ENCODE measurements at places on chromosomes 12 and 14.

DNA sequence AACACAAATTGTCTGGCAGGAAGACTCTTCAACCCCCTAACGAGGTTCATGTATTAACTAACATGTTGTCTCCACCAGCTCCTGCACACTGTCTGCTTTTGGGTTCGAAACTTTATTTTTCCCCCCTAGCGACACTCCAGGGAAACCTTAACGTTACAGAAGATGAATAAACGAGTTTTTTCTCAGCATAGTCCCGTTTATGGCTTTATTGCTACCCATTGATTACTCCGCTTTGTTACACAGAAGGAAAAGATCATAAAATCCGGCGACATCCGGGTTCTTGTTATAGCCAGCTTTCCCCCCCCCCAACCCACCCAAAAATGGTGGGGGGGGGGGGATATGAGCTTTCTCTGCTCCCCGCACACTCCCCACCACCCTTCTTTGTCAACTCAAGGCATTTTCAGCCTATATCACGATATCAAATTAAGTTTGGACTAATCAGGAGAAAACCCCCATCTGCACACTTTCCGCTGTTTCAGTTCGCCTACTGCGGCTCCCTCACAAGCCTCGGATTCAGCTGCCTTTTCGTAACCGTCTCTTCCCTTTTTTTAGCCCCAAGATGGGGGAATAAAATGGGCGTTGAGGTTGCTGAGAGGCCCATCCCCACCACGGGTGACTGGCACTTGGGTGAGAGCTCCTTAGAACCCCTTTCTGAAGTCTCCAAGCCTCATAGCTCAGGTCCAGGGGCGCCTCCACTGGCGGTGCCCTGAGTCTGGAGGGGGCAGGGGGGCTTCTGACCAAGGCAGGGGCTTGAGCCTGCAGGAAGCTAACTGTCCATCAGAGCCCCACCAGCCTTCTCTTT is 1.4 kb upstream of the HOXC6 start:
- no peak for DNase-seq

GRCh38 chr14:65415613-65416012 is 3.1 kb downstream of the FUT8 start:
- no peak for DNase-seq

DNA sequence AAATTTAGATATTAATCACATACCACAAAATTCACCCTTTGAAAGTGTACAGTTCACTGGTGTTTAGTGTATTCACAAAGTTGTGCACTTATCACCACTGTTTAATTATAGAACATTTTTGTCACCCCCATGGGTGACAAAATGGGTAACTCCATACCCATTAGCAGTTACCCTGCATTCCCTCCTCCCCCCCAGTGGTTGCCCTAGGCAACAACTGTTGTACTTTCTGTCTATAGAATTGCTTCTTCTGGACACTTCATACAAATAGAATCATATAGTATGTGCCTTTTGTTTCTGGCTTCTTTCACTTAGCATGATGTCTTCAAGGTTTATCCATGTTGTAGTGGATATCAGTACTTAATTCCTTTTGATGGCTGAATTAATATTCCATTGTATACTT is 52.7 kb downstream of the FBXO34 start:
- DNase-seq: no peak

- DNase-seq: no peak
Measured at GRCh38 chr12:88600272-88600671, 20.0 kb upstream of the KITLG start.

- DNase-seq: peak; percentile 84
Measured at GRCh38 chr14:49861699-49862088, 9.1 kb upstream of the NEMF start.

DNA sequence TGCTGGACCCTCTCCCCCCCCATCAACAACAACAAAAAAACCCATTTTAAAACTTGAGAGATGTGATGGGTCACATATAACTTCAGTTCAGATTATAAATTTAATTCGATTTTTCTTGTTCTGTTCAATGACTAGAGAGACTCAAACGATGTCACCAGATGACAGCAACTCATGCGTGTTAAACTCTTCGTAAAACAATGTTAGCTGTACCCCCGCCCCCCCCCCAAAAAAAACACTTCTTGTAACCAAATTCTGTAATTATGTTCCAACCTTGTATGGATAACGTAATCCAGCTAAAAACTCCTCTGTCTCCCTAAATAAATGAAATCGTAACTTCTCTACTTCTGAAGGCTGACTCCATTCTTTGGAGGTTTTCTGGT is 614 bp upstream of the NACA start:
- DNase-seq: no peak

DNA sequence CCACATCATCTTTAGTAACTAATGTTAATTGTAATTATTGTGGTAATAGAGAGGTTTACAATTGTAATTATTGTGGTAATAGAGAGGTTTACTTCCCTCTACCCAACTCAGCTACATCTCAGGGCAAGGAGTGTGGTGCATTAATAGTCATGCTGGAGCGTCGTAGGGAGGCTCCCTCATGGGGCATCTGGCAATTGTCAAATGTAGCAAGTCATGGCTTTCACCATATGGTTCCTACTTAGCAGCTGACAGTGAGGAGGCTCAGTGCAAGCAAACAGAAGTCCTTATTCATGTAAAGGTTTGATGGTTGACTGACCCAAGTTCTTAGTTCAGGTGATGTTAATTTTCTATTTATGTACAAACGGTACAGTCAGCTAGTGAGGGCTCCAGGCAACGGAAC is 1012.0 kb downstream of the FLRT2 start:
- no peak for DNase-seq

DNA sequence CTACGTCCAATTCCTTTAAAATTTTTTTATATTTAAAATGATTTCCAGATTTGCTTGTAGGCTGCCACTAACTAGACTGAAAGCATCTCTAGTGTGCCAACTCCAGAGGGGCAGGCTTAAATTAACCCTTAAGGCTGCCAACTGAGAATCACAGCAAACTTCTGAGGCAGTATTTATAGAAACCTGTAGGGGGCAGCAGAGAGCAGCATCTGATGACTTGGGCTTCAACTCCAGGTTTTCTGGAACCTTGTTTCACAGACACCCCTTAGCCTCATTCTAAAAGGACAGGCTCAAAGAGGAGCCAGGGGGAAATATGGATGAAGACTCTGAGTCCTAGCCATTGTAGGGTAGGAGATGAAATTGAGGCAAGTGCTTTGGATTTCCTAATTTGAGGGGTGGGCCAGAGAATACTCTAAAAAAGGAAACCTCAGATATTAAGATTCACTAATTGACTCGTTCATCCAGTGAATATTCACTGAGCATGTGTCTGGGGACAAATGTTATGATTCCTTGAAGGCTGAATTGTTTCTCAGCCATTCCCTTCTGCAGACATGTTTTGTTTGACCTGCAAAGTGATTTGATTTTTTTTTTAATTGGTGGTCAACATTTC is 63.3 kb upstream of the HSPB8 start:
- DNase-seq: peak; percentile 76

DNA sequence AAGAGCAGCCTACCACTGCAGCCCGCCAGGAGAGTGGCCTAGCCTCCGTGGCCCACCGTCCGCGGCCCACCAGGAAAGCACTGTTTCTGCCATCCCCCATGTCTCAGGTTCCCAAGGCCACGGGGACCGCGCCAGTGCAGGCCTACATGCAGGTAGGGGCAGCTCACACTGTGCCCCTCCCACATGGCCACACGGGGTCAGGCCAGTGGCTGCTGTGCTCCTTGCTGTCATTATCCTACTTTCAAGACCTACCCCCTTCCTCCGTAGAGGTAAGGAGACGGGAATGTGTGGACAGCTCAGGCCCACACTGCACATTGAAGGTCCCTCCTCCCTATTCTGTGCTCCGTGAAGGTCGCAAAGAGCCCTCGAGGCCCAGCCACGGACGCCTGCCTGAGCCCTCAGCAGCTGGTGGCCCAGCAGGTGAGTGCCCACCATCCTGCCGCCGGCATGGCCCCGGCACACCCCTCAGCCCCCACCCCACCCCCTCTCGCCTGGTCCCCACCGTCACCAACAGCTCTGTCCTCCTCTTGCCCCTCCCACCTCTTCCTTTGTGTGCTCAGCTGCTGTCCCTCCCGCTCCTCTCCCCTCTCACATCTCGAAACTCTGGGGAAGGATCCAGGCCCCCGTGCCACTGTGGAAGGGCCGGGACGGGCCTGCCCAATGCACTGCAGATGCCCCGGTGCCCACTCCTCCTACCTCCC is 10.0 kb downstream of the DDX51 start:
- DNase-seq: no peak

DNA sequence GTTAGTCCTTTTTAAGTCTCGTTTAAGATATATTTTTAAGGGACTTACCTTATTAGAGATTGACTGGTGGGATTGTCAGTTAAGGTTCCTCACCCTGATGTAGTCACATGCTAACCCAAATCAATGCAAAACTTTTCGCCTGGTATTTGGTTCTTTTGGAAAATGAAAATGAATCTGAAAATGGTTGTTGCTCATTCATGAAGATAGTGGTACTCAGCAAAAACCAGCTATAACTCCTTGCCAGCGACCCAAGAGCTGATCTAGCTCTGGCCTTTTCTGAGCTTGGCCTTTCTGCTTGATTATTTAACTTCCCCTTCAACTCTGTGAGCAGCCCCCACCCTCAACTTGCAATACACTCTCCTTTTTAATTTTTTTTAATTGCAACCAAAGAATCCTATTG is 85.0 kb upstream of the GTF2A1 start:
- no peak for DNase-seq

- DNase-seq: no peak
Measured at GRCh38 chr14:96565811-96566210, 63.6 kb downstream of the PAPOLA start.

DNA sequence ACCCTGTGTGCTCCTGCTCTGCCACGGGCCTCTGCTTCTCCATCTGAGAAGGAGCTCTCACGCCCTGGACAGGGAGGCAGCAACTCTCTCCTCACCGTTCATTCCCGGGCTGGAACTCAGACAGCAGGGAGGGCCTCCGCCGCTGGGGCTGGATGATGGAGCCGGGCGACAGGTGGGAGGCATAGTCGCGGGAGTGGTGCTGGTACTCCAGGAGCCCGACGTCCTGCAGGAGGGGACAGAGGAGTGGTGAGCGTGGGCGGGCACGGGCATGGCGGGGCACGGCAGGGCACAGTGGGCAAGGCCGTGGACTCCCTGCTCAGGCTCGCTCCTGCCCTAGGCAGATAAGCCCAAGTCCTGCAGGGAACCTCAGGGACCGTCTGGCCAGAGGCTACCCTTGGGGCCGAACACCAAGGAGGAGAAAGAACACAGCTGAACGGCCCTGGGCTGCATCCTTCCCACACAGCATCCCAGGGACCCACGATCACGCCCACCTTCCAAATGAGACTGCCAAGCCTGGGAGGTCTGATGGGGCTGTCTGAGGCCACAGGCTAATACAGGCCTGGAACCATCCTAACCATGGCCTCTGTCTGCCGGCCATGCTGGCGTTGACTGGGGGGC is 81.0 kb downstream of the NCOR2 start:
- DNase-seq: no peak

DNA sequence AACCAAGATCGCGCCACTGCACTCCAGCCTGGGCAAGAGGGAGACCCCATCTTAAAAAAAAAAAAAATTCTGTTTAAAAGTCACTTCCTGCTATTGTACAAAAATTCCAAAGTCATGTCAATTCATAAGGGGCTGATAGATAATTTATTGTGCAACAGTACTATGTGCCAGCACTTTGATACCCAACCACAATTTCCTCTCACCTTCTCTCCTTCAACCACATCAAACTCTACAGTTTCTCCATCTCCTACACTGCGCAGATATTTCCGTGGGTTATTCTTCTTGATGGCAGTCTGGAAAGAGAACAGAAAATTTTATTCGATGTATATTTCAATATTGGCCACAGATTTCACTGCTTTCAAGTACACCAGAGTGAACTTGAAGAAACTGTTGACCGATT is 7.6 kb downstream of the YBX3 start:
- no peak for DNase-seq

DNA sequence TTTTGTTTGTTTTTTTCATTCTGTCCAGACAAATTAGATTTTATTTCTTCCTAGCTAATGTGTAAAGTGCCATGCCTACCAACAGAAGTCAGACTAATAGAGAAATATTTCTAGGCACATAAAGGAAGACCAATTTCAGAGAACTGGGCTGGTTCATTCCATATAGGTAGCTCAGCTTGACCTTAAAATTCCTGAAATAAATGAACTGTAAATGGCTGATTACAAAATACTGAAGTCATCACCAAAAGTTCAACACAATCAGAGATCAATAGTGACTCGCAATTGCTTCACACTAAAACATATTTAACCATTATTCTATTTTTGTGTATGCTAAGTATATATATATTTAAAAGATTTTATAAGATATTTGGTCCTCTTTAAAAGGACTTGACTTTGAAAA is 34.2 kb downstream of the PTPRB start:
- DNase-seq: no peak

- DNase-seq: no peak
Measured at GRCh38 chr12:75923964-75924666, 107.5 kb downstream of the PHLDA1 start.

DNA sequence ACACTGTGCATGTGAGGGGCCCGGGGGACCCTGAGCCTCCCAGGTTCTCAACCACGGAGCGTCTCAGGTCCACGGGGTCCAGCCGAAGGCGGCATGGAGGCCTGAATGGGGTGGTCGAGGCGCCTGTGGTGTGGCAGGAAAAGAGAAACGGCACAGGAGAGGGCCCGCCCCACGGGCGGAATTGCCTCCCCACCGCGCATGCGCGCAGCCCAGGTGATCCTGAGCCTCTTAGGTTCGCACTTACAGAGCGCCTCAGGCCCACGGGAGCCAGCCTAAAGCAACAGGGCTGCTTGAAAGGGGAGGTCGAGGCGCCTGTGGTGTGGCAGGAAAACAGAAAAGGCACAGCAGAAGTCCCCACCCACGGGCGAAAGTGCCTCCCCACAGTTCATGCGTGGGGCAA is 311.0 kb downstream of the ALG10 start:
- no peak for DNase-seq

- no peak for DNase-seq
Measured at GRCh38 chr12:53995002-53995377, 5.0 kb upstream of the HOXC9 start.

DNA sequence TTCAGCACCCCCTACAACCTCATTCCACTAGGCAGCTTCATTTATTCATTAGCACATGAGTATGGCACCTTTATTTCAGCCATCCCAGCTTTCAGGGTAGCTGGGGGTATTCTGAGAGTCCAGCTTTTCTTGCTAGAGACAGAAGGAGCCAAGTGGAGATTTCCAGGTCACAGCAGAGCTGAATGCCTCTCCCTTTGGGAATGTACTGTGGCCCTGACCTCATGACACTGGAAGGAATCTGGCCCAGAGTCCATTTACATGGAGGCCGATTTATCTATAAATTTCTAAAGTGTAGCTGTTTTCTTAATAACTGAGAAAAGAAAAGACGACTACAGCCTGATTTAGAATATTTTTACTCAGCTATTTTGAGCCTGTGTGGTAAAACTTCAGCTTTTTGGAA is 47.2 kb upstream of the JDP2 start:
- peak; percentile 44 for DNase-seq

Data from myocyte (in vitro differentiated cells).